ENCODE measurements at places on chromosomes 6 and 20.

DNA sequence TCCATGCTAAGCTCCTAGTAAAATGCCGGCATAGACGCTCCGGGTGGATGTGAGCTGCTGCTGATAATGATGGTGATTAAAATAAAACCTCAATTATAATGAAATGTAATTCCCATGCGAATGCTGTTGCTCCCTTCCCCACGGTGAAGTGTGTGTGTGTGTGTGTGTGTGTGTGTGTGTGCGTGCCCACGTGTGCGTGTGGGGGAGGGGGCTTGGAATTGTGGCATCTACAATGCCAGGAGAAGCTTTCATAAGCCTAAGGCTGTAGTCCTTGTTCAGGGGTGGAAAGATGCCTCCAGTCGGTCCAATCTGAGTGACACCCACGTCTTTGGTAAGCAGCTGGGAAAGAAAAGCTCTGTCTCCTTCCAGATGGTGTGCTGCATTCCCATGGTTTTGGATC, 137.9 kb downstream of the CDH26 start:
- no peak for DNase-seq

GRCh38 chr20:20668639-20669038, 43.8 kb downstream of the RALGAPA2 start:
- DNase-seq = no peak

DNA sequence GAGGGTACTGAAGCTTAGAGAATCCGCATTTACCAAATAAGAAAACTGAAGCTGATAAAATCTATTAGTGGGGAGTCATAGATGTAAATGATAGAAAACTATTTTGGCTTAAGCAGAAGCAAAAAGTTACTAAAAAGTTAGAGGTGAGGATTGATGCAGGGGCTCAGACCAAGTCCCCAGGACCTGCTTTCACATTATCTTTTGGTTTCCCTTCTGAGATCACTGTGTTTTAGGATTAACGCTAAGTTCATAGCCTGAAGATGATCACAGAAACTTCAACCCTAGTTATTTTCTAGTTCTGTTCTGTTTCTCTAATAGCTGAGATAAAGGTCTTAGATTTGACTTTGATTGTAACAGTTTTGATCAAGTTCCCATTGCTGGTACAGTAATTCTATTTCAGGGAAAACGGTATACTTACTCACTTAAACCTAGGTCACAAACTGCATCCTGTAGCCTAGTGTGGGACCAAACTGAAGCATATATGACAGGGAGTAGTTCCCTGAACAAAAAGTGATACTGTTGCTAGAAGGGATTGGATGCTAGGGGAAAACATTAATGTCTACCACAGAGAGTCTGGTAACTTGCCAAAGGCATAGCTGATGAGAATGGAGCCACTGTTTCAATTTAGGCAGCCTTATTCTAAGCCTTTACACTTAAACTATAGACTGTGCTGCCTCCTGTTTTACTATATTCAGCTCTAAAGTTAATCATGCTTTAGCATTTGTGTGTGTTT, 13.1 kb downstream of the CYB5R4 start:
- DNase-seq = no peak

GRCh38 chr20:20959031-20959755, 147.0 kb downstream of the LINC00237 start:
- no peak for DNase-seq

- DNase-seq = no peak
Measured at GRCh38 chr6:169626169-169626568, 75.7 kb downstream of the WDR27 start.

DNA sequence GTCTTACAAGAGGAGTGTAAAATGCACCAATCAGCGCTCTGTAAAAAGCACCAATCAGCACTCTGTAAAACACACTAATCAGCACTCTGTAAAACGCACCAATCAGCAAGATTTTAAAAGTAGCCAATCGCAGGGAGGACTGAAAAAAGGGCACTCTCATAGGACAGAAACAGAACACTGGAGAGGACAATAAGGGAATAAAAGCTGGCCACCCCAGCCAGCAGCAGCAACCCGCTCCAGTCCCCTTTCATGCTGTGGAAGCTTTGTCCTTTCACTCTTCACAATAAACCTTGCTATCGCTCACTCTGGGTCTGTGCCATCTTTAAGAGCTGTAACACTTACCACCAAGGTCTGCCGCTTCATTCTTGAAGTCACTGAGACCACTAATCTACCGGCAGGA, 1.7 kb upstream of the AIG1 start:
- DNase-seq = no peak

- no peak for DNase-seq
Measured at GRCh38 chr6:5398530-5398929, 137.2 kb downstream of the FARS2 start.

DNA sequence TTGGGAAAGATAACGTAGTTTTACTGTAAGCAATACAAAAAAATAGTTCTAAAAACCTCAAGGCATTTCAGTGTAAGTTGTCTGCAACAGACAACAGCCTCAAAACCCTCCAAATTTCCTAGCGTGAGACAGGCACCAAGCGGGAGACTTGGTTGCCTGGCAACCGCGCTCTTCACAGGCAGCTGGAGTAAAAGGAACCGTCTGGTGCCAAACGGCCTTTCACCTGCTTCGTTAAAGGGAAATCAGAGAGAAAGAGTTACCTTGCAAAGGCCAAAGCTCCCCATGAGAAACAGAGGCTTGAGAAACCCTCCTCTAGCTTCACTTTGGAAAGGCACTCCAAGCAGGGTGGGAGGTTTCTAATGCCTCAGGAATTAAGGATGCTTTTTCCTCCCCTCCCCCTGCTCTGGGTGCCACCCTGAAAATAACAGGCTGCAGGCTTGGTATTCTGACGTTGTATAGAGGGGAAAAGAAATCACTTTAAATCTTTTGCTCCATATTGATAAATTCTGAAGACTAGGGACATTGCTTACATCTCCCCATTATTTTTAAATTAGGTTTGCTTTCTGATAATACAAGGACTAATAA, 129.7 kb upstream of the UFL1 start:
- DNase-seq = no peak

DNA sequence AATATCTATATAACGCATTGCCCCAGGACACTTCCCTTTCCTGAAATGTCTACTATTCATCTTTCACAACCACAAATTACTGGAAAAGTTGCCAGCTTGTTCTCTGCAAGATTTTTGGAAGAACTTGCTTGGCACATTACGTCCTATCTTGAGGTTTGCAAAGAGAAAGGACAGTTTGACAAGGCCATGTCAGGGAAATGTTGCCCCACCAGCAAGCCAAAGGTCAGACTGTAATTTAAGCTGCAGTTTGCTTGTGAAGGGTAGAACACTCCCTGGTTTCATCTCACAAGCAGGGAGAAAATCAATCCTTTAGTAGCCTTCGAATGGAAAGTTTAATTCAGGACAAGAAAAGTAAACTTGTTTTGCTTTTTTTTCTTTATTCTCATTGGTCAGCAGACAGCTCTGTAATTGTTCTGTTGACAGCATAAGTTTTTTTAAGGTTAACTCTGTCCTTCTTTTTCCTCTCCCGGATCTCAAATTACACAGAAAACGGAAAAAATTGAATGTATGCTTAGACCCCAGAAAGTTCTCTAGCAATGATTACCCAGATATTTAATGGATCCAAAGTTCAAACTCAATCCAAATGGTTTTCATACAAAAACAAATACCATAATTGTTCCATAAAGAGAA, 541.8 kb upstream of the NRSN1 start:
- no peak for DNase-seq

DNA sequence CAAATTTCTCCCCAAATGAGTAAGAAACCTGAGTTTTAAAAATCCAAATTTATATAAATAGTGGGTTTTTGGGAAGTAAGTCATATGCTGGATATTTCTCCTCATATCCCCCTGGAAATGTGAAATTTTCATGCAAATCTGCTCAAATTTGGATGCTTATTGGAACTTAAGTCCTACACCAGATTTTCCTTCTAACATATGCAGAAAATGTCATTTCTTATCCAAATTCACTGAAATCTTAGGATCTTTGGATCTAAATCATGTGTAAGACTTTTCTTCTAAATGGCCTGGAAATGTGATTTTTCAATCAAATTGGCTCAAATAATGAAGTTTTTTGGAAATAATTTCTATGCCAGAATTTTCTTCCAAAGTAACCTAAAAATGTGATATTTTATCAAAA, 33.0 kb downstream of the ZNF133 start:
- DNase-seq = no peak

- no peak for DNase-seq
Measured at GRCh38 chr6:27591699-27592480, 119.0 kb upstream of the ZNF184 start.

GRCh38 chr20:44532981-44533331, 11.1 kb upstream of the SERINC3 start:
- DNase-seq = no peak

GRCh38 chr6:4584801-4585200, 191.4 kb upstream of the CDYL start:
- no peak for DNase-seq

- DNase-seq = no peak
Measured at GRCh38 chr6:117311310-117311709, 46.0 kb downstream of the VGLL2 start.

DNA sequence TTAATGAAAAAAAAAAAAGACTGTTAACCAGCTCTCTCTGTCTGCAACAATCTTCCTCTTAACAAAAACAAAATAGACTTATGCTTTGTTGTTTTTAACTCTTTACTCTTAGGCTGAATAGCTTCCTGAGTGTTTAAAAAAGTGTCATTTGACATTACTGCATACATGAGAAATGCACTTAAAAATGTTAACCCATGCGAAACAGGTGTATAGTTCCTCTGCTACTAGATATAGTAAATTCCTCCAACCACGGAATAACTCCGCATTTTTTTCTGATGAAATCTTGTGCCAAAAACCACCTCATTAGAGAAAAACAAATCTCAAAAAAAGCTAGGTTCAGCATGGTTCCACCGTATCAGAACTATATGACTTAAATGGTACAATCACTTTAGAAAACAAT, 426.0 kb downstream of the ADGRB3 start:
- DNase-seq = no peak

DNA sequence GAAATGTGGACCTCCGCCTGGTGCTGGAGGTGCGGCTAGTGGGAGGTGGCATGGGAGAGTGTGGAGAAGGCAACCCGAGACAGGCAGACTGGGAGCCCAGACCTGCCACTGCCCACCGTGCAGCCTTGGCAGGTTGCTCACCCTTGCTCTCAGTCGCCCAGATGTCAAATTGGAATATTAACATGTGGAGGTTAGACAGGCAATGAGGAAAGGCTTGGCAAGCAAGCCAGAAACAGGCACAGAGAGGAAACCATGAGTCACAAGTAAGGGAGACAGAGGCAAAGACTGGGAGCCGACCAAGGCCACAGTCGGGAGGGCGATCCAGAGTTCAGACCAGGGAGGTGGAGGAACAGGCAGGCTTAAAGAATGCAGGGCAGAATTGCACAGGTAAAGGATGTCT, 178.2 kb downstream of the FOXC1 start:
- no peak for DNase-seq

DNA sequence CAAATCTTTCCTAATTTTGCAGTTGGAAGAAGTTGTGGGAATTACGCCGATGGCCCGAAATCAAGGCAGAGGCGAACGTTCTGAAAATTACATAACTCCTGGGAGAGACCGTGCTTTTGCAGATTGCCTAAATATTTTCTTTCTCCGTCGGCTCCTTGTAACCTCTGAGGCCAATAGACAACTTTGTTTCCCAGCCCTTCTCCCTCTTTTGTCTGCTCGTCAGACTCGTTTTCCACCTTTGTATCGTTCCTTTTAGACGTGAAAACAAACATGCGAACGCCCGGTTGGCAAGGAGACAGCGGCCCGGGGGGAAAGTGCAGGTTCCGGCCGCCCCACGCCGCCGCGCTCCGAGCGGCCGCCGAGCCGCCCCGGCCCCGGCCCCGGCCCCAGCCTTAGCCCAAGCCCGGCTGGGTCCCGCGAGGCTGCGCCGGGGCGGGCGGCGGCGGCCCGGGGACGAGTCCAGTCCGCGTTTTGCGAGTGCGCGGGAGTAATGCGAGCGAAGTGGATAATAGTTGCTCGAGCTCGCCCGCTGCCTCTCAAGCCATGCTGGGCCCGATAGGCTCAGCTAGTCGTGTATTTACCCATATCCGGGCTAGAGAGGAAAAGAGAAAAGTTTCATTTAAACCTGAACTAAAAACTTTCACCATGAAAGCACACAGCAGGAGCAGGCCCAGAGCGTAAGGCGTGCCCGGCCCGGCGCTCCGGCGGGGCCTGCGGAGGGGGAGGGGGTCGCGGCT, at the start of gene ARID1B:
Gene ARID1B, plus strand, starts transcription at position 539 of the 737 bp plus-strand sequence. CDS start 303 bp downstream, outside the sequence.
- peak; percentile 66 for DNase-seq

DNA sequence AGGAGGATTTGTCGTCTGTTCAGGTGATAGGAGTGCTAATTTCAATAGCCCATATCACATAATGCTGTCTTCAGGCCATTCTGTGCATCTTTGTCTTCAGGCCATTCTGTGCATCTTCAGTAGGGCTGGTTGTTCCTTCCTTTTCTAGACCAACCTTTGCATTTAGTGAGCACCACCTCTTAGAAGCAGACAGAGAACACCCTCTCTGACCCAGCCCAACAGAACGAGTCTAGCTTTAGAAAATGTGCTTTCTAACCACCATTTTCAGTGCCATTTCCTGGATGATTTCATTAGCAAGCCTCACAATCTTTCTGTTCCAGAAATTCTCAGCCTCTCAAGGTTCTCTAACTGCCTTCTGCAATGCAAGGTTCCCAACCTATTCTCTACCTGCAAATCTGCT, 215.3 kb upstream of the KCNQ5 start:
- DNase-seq = no peak

Measured in NK-92 treated with Interleukin-12 subunit alpha and Interleukin-12 subunit beta, amount 100 ng/mL, for 24 hours (cell line).